ENCODE measurements at places on chromosomes 5 and 9.

GRCh38 chr9:137265496-137266161, 10.5 kb downstream of the NELFB start:
- no peak for DNase-seq

GRCh38 chr5:155783246-155783645, 543.7 kb upstream of the SGCD start:
- no peak for DNase-seq

DNA sequence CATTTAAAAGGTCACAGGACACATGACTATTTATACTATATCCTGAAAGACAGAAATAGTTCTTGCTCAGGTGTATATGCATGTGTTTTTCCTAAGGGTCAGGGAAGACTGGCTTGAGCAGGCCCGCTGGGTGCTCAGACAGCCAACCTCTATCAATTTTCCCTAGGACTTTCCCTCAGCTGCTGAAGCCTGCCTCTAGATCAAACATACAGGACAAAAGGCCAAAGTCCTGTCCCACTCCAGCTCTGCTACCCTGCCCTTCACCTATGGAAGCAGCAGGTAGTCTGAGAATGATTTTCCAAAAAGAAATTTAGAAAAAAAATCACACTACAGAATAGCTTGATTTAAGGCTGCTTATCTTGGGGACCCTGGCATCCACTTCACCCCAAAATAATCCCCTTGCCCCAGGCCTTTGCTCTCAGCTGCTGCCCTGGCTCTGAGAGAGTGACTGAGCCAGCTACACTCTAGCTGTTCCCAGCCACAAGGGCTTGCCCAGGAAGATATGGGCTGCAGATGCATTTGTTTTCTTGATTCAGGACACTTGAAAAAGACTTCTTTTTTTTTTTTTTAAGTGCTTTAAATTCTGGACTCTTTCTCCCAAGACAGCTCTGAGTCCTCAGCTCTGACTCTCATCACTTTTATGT, 42.5 kb downstream of the KLHL3 start:
- DNase-seq, result no peak

DNA sequence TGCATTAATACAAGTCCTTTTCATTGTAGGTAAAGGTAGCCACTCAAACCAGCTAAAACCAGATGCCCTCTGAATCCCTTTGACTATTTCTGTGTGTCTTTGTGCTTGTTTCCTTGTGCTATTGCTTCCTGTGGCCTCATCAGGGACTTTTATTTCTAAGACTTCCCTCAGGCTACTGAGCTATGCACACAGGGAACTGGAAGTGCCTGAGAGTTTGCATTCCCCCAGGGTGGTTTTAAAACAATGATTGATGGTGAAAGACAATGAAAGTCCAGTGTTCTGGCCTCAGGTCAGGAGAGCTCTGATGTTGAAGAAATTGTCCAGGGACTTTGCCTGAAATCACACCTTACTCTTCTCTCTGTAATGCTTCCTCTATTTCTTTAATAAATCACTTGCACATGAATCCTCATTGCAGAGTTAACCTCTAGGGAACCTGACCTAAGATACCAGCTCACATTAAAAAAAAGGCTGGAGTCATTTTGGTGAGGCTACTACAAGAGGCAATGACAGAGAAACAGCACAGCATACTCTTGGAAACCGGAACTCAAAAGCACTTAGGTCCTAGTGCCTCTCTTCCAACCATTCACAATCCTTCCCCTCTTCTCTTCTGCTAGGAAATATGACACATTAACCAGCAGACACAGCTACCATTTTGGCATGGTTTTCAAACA, 158.1 kb upstream of the NREP start:
- DNase-seq, result no peak

GRCh38 chr9:2502210-2502609, 119.4 kb upstream of the VLDLR start:
- no peak for DNase-seq

DNA sequence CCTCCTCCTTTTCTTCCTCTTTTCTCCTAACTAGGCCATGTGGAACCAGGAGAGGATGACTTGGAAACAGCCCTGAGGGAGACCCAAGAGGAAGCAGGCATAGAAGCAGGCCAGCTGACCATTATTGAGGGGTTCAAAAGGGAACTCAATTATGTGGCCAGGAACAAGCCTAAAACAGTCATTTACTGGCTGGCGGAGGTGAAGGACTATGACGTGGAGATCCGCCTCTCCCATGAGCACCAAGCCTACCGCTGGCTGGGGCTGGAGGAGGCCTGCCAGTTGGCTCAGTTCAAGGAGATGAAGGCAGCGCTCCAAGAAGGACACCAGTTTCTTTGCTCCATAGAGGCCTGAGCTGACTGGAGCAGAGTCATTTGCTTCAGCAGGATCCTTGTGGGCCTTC, 13.7 kb downstream of the NUDT2 start:
- no peak for DNase-seq

DNA sequence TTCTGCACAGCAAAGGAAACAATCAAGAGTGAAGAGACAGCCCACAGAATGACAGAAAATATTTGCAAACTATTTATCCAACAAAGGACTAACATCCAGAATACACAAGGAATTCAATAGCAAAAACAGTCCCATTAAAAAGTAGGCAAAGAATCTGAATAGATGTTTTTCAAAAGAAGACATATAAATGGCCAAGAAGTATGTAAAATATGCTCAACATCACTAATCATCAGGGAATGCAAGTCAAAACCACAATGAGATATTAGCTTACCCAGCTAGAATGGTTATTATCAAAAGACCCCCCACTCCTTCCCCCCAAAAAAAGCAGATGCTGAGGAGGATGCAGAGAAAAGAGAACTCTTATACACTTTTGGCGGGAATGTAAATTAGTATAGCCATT, 13.4 kb upstream of the OR13C8 start:
- DNase-seq, result no peak

- peak; percentile 89 for DNase-seq
Measured at GRCh38 chr9:101027236-101027635, 1.3 kb upstream of the PLPPR1 start.

DNA sequence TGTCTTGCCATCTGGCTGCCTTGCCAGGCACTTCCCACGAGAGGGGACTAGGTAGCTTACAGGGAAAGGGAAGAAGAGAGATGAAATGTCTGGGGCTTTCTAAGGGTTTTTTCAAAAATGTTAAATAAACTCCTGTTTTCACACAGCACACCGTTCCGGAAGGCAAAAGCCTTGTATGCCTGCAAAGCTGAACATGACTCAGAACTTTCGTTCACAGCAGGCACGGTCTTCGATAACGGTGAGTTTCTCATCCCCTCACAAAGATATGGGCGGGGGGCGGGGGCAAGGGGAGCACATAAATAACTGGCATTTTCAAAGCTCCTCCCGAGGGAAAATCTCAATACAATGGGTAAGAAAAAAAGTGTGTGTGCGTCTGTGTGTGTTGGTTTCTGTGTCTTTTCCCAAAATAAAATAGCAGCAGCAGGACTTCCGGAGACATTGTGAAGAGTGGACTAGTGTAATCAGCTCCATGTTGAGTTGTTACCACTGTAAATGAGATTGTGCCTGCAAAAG, 189.6 kb downstream of the NR3C1 start:
- DNase-seq, result peak; percentile 2

DNA sequence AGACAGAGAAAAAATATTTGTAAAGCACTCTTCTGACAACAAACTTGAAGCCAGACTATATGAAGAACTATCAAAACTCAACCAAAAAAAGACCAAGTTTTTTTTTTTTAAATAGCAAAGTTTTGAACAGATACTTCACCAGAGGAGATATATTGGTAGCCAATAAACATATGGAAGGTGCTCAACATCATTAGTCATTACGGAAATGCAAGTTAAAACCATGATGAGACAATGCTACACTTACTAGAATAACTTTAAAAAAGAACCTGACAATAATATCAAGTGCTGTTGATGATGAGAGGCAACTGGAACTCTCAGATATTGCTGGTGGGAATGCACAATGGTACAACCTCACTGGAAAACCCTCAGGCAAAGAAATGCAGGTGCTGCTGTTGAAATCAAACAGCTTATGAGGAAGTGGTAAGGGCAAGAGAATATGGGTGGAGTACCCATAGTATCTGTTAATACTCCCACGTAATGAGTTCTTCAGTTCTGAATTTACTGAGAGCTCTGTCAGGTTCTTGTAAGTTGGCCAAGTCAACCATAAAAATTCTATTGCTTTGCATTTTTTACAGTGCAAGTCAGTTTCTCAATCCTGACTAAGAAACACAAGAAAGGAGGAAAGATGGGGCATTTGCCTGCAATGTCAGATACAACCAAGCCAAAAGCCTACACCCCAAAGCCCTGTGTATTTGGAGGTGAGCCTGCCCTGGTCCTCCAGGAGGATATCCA, 87.3 kb upstream of the GNAQ start:
- DNase-seq, result no peak

DNA sequence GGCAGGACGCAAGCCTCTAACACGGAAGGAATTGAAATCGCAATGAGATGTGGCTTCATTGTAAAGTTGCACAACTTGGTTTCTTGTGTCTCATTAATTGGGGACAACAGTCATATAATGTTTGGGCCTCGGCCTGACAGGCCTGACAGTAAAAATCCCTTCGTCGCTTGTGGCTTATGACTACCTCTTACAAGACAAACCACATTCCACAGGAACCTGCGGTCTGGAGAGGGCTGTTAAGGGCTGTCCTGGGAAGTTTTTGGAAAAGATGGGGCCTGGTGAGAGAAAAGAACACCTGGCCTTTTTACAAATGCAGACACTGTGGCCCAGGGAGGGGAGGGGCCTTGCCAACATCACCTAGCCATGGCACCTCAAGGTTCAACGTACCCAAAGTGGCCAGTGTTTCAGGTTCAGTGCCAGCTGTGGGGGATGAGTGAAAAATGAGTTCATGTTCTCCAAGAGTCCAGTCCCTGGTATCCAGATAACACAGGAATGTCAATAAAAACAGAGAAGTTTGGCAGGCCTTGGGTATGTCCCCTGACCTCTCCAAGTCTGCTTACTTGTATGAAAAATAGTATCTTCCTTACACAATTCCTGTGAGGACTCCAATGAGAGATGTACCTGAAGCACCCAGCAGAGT, 22.2 kb downstream of the SHB start:
- no peak for DNase-seq

GRCh38 chr9:124567362-124567761, 60.2 kb upstream of the NR5A1 start:
- DNase-seq, result no peak

DNA sequence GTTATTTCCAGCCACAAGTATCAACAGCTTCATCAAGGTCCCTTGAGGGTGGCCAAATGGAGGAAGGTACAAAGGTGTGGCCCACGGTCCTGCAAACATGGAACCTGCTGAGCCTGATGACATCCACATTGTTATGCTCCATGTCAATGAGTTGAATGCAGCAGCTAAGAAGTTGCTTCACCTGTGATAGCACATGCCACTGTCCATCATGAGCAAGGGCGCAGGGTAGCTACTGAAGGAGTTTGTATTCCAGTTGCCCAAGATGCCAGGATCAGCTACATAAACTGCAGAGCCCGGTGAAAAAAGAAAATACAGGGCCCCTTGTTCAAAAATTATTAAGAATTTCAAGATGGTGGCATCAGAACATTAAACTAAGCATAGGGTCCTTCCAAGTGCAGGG, 24.2 kb downstream of the LSM11 start:
- no peak for DNase-seq

GRCh38 chr9:114513959-114514267, 8.6 kb upstream of the WHRN start:
- no peak for DNase-seq

- no peak for DNase-seq
Measured at GRCh38 chr5:31213705-31214121, 20.2 kb downstream of the CDH6 start.

DNA sequence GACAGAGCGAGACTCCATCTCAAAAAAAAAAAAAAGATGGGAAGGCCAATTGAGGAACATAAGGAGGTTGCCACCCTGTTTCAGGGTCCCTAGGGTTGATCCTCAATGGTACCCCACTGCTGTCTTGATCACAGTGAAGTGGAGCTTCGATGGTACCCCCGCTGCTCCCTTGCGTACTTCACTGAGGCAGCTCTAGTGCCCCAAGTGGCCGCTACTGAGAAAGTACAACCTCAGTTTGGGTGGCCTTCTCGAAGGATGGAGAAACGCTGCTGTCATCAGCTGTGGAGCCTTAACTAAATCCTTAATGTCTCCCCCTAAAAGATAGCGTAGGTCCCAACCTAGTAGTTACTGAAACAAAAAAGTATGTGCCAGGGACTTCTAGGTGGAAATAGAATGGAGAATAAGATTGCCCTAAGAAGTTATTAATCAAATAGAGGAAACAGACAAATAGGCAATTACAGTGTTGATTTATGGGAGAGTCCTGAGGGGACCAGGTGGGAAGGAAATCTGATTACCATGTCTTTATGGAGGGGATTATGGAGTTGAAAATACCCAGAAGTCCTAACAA, 6.3 kb downstream of the TESK1 start:
- DNase-seq, result peak; percentile 12

DNA sequence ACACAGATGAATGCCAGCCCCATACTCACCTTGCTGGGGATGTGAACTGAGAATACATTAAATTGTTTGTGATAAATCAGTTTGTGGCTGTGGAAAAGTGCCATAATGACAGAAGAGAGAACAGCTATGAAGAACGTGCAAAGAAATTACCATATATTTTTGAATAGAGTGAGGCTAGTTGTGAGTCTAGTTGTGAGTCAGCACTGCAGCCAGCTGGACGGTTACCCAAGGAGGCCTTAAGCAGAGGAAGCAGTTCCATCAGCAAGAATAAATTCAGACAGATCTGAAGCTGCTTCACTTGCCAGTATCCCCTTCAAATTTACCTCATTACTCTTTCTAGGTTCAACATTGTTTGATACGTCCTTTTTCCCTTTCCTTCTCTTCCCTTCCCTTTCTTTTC, 446.0 kb downstream of the MTRR start:
- no peak for DNase-seq

GRCh38 chr9:37953775-37954437, 50.0 kb upstream of the SLC25A51 start:
- no peak for DNase-seq

GRCh38 chr9:35690614-35691333, 1.0 kb upstream of the TPM2 start:
- DNase-seq, result no peak

DNA sequence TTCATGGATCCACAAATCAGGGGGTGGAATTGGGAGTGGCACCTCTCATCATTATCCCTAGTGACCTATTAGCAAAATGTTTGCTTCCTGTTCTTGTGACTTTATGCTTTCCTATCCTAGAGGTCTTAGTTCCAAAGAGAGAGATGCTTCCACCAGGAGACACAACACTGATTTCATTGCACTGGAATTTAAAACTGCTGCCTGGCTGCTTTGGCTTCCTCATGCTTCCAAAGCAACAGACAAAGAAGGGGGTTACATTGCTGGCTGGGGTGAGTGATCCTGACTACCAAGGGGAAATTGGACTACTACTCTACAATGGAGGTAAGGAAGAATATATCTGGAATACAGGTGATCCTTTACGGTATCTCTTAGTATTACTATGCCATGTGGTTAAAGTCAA, 69.2 kb upstream of the SH3GL2 start:
- DNase-seq, result no peak

GRCh38 chr5:178542455-178542854, 47.7 kb downstream of the COL23A1 start:
- no peak for DNase-seq

- DNase-seq, result no peak
Measured at GRCh38 chr9:115629879-115630840, 512.2 kb upstream of the TNC start.

Measured in NCI-H524 (cell line).